Activated T-helper 17 cell treated with anti-CD3 and anti-CD28 coated beads, Interleukin-2, amount 50 U/mL, for 72 hours (primary cell): ENCODE measurements at places on chromosomes 16 and 17.
A peak's percentile ranks its signal among the peaks of the same experiment; 100 is the strongest.

DNA sequence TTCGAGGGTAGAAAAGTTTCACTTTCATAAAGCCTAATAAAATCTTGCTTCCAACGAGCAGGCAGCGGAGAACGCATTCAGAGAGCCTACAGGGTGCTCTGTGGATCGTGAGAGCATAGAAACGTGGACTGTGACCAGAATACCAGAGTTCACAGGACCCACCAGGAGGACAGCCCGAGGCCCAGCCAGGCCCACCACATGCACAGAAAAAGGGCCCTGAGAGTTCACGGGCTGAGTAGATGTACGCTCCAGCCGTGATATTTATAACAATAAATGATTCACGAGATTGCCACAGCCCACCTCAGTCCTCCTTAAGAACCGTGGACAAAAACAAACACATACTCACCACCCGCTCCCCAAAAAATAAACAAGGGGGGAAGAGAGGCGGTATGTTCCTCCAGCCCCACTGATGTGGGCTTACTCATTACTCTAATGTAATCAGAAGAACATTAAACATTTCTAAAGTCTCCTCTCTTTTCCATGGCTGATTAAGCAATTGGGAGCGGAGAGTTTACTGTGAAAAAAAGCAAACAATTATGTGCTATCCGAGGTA, 207.2 kb downstream of the C16orf78 start:
- ATAC-seq, result no peak

DNA sequence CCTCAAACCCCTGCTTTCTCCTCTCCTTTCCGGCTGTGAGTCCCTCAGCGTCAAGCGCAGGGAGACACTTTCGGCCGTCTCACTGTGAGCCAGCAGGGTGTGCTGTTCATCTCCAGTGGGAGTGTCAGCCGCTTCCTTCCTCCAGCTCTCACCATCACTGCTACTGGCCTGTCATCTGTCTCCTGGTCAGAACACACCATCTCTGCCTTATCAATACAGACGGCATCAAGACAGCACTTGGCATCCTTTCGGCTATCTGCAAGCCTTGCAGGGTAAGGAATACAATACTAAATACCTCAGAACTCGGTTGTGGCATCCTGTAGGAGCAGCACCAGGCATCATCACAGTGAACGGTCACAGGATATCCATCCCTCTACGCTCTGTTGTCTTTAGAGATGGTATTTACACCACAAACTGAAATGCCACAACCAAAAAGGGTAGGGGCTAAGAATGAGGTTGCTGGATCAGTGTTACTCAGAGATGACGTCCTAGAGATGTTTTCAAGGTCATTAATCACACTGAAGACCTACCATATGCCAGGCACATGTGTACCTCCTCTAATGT, 20.7 kb upstream of the CMTM4 start:
- peak; percentile 35 for ATAC-seq

DNA sequence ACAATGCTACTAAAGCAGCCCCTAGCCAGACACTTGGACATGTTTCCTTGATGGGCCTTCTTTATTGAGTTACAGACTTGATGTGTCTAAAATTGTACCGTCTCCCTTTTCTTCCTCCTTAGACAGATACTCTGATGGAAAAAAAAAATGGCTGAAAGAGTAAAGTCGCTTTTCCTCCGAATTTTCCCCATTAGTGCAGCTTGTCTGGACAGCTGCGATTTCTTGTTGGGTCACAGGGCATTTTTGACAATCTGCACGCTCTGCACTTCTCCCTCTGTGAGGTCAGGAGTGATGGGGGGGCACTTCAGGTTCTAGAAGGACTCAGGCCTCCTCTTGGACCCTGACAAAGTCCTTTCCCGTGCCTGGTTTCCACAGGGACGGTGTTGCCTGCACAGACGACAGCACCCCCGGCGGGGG, 968 bp upstream of the PRKAR1A start:
- no peak for ATAC-seq

DNA sequence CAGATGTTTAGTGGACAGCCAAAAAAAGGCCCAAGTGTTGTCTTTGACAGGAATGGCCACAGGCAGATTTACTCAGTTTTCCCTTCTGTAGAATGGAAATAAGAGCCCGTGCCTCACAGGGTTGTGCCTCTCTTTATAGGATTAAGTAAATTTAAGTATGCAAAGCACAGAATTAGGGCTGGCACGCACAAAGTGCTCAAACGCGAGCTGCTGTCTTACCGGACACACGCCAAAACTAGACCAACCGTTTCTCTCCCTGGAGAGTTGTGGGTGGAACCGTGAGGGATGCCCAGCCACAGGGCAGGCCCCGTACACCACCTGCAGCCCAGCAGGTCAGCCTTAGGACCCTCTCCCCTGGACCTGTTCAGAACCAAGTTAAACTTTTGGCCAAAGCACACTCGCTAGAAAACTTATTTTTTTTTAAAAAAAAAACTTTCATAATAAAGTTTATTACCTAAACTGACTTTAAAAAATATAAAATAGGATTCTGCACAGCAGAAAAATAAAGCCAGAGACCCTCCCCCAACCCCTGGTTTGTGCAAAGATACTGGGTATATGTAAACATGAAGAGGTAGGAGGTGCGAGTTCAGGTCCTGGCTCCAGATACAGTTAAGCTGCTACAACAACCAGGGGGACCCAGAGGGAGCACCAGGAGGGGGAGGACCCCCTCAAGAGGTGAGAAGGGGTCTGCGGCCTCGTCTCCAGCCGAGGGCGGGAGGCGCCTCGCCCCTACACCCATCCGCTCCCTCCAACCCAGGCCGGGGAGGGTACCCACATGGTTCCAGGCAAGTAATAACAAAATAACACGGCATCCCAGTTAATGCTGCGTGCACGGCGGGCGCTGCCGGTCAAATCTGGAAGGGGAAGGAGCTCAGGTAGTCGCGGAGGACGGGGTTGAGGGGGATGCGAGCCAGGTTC, 1.8 kb downstream of the SOCS1 start:
- no peak for ATAC-seq

DNA sequence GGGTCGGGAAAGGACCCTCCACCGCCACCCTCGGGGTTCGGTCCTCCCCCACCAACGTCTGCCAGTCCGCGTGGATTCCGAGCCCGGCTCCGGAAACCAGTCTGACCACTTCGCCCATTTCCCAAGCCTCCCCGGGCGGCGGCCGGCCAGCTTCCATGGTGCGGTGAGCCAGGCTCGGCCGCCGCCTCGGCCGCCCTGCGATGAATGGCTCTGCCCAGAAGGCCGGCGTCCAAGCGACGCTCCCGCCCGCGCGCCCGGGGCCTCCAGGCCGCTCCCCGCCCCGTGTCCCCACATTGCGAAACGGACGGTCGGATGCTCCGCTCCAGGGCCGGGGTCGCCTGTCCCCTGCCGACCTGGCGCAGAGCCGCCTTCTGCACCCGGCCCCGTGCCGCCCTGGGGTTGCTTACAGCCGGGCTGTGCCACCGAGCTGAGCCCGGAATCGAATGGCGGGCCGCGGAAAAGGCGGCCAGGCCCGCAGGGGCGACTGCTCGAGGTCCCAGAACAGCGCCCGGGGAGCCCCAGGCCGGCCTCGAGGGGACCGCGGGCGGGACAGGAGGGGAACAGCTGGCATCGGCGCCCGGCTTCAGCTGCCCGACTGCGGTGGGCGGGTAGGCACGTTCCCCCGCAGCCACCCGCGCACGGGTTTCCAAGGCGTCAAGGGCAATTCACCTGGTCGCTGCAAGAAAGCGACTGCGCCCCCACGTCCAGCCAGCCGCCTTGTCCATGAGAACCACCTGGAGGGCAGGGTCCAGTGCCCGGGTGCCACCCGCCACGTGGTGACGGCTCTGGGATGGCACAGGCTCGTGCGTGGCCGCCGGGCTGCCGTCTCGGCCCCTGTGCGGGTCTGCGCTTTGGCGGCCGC, 18.3 kb upstream of the CBX8 start:
- no peak for ATAC-seq

DNA sequence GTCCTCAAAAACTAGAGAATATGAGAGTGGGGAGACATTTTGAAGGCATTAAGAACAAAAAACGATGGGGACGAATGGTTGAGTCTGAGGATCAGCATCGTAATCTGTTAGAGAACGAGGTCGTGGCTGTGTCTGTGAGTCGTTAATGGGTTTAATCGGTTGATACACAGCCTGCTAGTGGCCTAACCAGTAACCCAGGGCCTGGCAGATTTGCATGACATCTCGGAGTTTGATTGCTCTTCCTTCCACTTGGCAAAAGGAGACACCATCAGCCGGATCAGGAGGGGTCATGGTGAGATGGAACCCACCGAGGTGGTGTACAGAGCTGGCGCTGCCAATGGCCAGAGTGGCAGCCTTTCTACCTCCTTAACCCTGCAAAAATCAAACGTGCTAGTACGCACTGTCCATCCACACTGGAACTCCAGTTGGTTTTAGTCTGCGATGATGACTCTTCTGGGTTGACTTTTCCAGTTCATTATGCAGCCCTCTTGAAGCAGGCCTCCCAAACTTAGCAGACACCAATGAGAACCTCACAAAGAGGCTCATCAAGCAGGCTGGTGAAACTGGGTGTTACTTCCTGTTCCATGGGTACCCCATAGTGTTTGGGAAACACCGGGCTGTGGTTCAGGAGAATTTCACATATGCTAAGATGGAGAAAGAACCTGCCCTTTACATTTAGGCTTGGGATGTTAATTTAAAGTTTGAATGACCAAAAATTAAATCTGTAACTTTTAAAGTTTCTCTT, 4.1 kb downstream of the HS3ST3B1 start:
- no peak for ATAC-seq

DNA sequence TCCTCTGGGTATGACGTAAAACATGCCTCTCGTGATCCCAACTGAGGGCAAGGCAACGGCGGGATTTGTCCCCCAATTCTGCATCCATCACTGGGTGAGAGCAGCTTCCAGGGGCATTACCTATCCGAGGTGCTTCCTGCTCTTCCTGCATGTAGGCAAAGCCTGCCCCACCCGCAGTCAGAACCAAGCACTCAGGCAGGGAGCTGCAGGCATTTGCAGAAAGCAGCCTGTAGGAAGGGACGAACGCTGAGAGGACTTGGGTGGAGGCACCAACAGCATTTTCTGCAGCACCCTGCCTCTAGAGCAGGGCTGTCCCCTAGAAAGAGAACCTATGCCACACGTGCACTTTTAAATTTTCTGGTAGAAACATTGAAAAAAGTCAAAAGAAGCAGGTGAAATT, 5.5 kb downstream of the BCO1 start:
- no peak for ATAC-seq

DNA sequence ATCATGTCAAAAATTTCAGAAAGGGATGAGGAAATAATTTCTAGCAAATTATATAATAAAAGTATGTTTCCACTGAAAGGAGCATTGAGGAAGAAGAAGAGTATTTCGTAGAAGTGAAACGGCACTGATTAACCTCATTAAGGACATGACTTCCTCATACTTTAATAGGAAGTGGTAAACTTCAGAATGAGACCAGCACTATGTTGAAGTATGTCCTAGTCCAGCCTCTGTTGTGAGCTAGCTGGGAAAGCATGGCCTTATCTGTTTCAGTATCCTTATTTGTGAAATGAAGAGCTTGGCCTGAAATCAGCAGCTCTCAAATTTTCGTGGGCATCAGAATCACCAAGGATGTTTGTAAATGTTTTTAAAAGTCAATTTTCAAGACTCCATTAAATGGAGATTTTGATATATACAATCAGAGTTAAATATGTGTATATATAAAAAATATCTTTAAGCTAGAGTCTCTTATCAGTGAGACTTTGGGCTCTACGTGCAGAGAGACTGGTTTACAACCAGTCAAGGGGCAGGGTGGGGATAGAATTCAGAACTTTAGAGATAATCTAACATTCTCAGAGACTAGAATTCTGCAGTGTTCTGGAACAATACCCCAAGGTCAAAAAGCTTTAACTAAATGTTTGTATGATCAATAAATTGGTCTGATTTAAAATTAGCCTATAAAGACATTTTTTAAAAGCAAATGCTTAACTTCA, 365.4 kb downstream of the CDH13 start:
- no peak for ATAC-seq
